ENCODE measurements at places on chromosomes 12 and 14.

- peak; percentile 25 for DNase-seq
Observed at GRCh38 chr12:89244536-89244935, 107.8 kb downstream of the DUSP6 start.

DNA sequence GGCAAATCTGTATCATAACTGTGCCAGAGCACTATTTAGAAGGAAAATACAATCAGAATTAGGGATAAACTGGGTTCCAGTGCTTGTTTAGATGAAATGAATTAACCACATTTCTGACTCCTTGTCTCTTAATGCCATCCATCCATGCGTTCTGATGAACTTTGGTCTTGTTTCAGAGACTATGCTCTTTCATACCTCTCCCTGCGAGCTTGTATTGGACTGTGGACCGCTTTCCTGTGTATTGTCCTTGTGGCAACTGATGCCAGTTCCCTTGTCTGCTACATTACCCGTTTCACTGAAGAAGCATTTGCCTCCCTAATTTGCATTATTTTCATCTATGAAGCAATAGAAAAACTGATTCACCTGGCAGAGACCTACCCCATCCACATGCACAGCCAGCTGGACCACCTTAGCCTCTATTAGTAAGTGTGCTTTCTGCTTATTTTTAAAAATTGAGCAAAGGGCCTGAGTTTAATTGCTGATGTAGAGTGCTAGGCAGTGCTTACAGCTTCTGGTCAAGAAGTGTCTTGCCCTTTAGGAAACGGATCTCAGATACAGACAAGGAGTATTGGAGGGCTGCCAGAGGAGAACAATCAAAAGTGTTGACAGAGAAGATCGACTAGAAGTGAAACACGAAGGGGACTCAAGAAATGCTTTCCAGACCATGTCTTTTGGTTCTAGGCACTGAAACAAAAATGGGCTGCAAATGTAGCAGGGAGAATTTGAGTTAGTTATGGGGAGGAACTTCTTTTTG is 46.7 kb downstream of the SLC4A8 start:
- DNase-seq, result no peak

DNA sequence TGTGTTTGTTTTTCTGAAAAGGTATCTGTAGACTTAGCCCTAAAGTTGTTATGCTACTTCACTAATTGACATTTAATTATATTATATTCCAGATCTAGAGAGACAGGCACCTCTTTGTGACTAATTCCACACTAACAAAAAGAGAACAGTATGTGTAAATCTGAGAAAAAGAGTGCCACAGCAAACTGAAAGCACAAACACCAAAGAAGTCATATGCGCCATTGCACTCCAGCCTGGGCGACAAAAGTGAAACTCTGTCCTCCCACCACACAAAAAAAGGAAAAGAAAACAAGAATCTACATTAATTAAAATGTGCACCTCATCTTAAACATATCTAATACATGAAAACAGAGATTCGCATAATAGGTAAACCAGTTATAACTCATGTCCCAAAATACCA is 4.4 kb upstream of the CSRNP2 start:
- no peak for DNase-seq

DNA sequence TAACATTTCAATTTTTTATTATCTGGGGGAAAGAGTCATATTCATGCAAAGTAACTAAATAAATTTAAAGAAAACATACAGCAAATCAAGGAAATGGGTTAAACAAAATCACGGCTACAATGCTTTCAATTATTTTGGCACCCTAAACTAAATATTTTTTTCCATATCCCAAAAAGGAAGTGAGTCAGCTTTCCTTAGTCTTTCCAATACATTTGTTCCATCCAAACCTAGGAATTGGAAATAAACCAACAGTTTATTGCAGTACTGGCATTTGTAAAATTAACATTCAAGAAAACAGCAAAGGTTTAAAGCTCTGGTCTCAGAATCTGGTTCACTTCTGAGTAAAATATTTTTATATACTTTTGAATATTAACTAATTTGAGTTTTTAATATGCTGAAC is 89.2 kb downstream of the BCL2L14 start:
- DNase-seq, result no peak

- no peak for DNase-seq
Observed at GRCh38 chr14:81206115-81206514, 14.6 kb downstream of the GTF2A1 start.

GRCh38 chr12:98595243-98595988 is 1.9 kb downstream of the SLC25A3 start:
- no peak for DNase-seq

- no peak for DNase-seq
Observed at GRCh38 chr12:84412226-84412625, 500.4 kb downstream of the SLC6A15 start.

DNA sequence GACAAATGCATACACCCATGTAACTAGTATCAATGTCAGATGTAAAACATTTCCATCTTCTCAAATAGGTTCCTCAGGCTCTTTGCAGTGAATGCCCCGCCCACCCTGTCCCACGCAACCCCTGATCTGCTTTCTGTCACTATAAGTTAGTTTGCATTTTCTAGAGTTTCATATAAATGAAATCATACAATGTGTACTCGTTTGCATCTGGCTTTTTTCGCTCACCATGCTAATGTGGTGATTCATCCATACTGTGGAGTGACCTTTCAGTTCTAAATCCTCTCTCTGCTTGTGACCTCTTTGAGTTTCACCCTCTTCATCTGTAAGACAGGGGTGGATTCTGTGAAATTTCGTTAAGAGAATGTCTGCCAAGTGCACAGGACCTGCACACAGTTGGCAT is 30.6 kb upstream of the MSI1 start:
- DNase-seq, result no peak

GRCh38 chr12:46609273-46609623 is 216.5 kb downstream of the SLC38A4 start:
- DNase-seq, result no peak

- DNase-seq, result no peak
Observed at GRCh38 chr12:131947482-131948027, 2.2 kb upstream of the EP400 start.

- no peak for DNase-seq
Observed at GRCh38 chr14:23568600-23569331, 1.2 kb upstream of the AP1G2 start.

- DNase-seq, result no peak
Observed at GRCh38 chr12:49233842-49234526, 30.9 kb upstream of the TUBA1C start.

- DNase-seq, result no peak
Observed at GRCh38 chr12:122458105-122459035, 35.9 kb upstream of the CLIP1 start.

DNA sequence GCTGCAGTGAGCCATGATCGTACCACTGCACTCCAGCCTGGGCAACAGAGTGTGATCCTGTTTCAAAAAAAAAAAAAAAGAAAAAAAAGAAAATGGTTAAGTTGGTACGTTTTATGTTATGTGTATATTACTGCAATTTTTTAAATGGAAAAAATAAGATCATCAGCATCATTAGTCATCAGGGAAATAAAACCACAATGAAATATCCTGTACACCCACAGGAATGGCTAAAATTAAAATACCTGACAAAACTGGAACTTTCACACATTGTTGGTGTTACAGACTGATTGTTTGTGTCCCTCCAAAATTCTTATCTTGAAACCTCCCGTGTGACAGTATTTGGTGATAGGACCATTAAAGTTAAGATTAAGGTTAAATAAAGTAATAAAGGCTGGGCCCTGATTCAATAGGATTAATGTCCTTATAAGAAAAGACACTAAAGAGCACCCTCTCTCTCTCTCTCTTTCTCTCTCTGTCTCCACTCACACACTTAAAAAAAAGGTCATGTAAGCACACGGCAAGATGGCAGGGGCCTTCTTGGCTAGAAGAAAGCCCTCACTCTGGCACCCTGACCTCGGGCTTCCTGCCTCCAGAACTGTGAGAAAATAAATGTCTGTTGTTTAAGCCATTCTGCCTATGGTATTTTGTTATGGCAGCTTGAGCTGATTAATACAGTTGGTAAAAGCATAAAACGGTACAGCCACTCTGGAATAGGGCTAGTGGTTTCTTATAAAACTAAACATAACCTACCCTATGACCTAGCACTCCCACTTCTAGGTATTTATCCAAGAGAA is 48.3 kb upstream of the ZFP36L1 start:
- DNase-seq, result no peak

- no peak for DNase-seq
Observed at GRCh38 chr12:115155665-115156645, 472.0 kb upstream of the TBX3 start.

GRCh38 chr14:31957565-31957964 is 119.5 kb upstream of the ARHGAP5 start:
- no peak for DNase-seq

DNA sequence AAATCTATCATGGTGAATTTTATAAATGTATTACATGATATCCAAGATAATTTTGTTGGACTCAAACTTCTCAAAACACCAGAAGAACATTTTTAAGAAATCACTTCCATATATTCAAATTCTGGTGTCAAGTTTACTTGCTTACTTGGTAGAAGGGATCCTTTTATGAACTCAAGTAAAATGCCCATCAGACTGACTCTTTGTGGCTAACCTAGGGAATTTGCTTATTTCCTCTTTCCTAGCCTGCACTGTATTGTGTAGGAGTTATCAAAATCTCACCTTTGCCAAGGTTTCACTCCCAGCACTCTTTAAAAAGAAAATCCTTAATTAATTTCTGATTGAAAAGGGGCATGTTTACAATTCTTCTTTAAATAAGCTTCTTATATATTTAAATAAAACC is 196.5 kb downstream of the DUSP6 start:
- no peak for DNase-seq

DNA sequence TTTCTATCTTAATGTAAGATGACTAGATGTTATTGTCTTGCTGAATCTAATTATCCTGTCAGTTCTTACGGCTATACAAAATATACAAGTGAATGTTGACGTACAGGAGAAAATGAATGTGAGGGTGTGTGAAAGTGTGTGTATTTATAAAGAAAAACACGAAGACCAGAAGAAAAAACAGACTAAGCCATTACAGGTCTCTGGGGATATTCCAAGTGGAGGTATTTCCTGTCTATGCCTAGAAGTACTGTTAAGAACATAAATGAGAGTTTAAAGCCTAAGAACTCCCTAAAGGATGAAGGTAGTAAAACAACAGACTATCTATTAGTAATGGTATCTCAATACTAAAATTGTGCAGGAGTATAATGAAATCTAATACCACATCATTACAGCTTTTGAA is 7.6 kb downstream of the MDM1 start:
- no peak for DNase-seq

DNA sequence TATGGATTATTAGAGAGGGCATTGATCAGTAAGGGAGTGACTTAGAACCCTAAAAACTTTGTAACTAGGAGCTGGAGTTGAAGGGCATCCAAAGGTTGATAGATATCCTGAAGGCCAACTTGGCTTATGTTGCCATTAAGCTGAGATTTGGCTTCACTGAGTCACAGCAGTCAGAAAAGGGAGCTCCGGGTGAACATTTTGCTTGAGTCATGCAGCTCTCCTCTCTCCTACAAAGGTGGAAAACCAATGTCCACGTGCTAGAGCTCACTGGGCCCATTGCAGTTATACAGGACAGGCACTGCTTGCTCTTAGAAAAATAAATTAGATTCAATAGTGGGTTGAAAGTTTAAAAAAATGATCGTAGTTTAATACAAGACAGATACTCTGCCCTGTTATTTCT is 87.3 kb upstream of the LRIG3 start:
- no peak for DNase-seq

- DNase-seq, result no peak
Observed at GRCh38 chr12:117985182-117985581, 16.4 kb upstream of the KSR2 start.

GRCh38 chr12:131159660-131160059 is 206.0 kb downstream of the ADGRD1 start:
- no peak for DNase-seq

GRCh38 chr14:100409003-100409360 is 85.8 kb downstream of the SLC25A47 start:
- DNase-seq, result no peak

GRCh38 chr14:65927931-65928356 is 515.4 kb downstream of the FUT8 start:
- DNase-seq, result peak; percentile 41

GRCh38 chr14:106044949-106045596 is 518.7 kb downstream of the TMEM121 start:
- DNase-seq, result peak; percentile 87

DNA sequence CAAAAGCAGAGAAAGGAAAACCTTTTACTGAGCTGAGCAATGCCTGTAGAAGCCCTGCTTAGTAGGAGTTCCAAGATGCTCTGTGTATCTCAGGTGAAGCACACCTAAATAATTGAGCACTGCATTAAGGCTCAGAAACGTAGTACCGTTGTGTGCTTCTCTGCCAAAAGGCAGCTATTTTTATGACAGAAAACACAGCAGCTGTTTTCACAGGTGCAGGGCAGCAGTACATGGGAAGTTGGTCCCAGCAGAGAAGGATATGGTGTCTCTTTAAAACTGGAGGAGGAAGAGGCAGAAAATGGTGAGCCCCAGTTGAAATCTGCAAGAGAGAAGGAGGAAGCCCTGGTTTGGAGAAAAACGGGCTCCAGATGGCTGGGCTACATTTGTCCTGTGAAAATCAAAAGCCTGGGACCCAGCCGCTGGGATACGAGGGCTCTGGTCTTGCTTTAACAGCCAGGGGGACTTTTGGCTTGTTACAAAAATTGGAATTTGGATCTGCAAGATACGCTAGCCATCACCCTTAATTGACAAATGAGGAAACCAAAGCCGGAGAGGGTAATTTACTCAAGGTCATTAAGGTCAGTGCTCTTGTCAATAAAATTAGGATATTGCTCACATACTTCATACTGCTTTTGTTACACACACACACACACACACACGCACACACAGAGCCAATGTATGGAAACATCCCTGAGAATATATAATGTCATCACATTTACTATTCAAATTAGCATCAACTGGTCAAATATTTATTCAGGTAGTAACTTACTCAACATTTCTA is 27.3 kb downstream of the SPRING1 start:
- no peak for DNase-seq

DNA sequence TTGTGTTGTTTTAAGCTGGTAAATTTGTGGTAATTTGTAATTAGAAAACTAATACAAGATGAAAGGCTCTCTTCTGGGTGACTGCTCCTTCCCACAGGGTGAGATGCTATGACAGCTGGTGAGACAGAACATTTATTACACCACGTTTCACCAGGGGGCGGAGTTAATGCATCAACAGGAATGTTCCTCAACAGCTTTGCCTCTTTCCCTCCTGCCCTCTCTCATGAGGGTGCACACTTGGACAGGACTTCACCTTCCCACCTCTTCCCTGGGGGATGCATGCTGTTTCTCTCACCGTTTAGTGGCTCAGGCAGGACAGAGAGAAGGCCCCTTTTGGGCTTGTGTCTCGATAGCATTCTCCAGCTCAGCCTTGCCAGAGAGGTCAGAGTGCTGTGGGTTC is 13.4 kb upstream of the PPP1R1A start:
- DNase-seq, result no peak

- no peak for DNase-seq
Observed at GRCh38 chr14:101355284-101355683, 206.0 kb upstream of the DIO3 start.

GRCh38 chr14:94819531-94819930 is 49.6 kb upstream of the GSC start:
- no peak for DNase-seq

DNA sequence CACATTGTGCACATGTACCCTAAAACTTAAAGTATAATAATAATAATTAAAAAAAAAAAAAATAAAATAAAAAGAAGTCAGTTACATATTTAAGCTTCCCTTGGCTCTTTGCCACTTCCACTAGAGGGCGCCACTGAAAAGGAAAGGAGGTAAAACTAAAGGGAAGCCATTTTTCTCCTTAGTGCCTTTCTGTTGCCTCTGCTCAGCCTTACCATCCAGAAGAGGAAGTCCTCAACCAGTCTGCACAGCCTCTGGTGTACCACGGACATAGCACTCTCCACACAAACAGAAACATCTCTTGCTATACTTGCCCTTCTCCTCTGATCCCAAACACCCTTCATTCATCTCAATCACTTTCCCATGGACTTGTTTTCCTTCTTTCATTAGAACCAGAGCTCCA is 169.0 kb upstream of the EEA1 start:
- DNase-seq, result peak; percentile 69

Measured in CD8-positive, alpha-beta T cell (primary cell).